ACHN (cell line): ENCODE measurements at places on chromosomes 16 and 17.

DNA sequence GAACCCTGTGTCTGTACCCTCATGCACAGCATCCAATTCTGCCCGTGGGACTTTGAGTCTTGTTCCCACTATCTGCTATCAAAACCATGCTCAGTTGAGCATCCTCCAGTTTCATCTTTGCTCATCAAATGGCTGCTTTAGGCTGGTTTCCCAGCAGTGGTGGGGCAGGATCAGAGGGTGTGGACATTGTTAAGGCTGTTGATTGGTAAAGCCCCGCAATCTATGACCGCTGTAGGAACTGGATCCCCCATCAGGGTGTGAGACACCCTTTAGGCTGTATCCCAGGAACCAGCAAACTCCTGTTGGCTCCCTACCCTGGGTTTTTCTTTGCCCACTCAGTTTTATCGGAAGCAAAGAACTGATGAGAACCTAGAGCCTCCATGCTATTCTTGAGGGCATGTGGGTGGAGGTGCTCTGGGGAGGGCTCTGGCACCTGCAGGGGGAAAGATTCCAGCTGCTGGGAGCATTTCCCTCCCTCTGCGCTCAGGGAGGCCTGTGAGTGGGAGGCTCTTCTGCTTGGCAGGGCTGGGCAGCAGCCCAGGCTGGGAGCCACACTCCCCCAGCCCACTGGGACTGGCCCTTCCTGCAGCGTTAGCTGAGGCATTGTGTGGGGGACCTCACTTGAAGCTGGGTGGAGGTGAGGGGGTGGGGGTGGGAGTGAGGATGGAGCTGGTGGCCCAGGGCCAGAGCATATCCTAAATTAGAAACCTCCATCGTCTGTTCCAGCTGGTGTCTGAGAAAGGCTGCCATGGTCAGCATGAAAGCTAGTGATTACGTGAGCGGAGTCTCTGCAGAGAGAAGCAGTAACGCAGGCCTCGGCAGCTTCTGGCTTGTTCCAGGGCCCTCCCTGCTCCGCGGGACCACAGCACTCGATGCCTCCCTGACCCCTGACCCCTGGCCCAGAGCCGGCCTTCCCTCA is 160.6 kb downstream of the IRF8 start:
- DNase-seq, result no peak

DNA sequence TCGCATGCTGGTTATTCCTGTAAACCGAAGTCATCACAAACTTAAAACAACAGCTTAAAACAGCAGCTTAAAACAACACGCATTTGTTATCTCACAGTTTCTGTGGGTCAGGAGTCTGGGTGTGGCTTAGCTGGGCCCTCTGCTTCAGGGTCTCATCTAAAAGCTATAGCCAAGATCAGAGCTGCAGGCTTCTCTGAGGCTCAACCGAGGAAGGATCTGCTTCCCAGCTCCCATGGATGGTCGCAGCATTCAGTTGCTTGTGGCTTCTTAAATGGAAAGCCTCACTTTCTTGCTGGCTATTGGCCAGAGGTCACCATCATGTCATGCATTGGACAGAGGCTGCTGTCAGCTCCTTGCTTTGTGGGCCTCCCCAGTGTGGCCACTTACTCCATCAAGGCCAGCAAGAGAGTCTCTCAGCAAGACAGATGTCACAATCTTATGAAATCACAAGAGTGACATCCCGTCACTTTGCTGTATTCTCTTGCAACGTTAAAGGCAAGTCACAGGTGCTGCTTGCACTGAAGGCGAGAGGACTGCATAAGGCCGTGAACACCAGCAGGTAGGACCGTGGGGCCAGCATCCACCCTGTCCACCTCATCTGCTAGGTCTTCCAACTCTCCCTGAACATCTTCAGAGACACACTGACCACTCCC is 117.9 kb upstream of the TNRC6C start:
- no peak for DNase-seq

DNA sequence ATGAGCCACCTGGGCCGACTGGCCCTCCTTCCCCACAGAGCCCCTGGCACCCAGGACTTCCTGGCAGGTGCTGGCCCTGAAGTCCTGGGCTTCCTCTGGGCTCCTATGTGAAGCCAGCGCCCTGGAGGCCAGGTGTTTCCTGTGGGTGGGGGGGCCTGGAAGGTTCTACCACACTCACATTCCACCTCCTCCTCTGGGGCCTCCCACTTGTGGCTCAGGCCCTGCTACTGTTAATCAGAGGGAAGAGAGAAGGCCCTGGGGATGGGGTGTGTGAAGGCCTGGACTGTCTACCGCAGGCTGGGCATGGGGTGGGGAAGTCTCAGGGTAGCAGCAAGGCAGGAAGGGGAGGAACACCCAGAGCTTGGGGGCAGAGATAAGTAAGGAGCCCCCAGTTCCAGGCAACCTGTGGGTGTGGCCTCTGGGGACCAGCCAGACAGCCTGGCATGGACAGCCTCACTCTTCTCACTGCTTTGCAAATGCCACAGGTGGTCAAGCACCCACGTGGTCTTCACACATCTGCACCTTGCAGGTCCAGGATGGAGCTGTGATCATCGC is 111.9 kb upstream of the TNRC6C start:
- DNase-seq, result no peak

DNA sequence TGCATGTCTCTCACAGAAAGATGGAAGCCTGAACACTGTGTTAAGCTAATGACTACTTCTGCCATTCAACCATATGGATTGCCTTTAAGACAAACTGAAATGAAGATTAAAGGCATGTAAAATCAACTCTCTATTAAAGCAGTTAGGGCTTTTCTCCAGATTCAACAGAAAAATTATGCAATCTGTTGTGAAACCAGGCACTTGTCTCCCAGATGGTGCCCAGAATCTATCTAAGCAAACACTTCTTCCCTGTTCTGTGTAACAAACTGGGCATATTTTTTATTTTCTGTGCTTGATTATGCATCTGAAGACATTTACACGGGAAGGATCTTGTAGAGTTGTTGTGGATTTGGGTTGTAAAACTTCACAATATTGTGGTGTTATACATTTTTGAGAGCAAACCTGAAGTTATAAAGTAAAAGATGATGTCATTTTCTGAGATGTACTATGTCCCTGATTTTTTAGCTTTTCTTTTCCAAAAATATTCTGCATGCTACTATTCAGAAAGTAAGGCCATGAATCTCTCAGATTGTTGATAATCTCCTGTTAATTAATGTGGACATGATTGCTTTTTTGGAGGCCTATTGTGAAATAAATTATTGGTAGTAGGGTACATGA is 1550.3 kb downstream of the CDH8 start:
- no peak for DNase-seq

DNA sequence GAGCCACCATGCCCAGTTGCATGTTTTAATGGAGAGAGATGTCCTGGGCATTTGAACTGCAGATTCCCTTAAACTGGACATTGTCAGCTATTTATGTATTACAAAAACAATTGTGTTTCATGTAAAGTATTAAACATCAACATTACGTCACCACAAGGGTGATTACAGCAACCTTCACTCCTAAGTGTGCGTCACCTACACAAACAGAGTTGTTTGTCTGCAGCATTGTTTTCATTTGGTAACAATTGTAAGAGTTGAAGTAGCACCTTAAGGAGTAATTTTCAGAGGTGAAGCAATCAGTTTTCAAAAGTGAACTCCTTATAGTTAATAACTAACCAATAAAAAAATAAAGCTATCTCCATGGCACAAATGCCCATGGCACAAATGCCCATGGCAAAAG is 271.4 kb downstream of the IRX3 start:
- no peak for DNase-seq

DNA sequence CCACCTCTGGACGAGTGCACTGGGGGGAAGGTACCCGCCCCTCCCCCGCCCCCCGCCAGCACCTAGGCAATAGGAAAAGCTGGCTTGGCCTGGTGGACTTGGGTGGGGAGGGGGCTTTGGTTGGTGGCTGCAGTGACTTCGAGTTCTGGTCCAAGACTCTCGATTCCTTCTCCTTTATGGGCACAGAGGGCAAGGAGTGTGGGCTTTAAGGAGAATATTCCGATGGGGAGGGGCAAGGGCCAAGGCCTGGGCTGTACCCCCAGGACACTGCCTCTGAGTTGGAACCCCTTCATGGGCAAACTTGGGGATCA is 409 bp downstream of the ACSF2 start:
- no peak for DNase-seq

- no peak for DNase-seq
These were observed 20.6 kb downstream of the RTN4RL1 start for GRCh38 chr17:2004435-2004952.

- DNase-seq, result no peak
These were observed 35.4 kb upstream of the GAN start for GRCh38 chr16:81279392-81279791.

- DNase-seq, result no peak
These were observed 115.2 kb upstream of the CNTNAP4 start for GRCh38 chr16:76162046-76162445.

DNA sequence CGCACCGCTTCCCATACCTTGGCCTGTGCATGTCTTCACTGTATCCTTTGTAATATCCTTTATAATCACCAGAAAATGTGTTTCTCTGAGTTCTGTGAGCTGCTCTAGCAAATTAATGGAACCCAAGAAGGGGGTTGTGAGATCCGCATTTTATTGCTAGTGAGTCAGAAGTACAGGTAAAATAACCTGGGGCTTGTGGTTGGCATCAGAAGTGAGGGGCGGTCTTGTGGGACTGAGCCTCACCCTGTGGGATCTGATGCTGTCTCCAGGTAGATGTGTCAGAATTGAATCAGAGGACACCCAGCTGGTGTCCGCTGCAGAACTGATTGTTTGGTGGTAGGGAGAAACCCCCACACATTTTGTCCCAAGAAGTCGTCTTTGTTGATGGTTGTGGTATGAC is 382.4 kb downstream of the SNX29 start:
- no peak for DNase-seq

DNA sequence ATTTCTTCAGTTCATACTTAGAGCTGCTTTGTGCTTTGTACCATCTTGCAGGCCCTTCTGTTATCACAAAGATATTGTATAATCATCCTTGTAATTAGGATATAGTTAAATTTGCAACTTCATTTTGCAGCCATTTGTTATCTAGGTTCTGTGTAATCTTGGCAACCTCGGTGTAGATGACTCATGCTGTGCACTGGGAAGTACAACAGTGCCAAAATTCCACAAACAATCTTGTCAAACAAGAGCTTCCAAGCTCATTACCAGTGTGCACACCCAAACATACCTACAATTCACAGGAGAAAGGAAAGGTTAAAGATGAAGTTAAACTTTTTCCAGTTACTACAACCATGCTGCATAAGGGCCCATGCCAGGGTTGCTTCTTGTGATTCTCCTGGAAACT is 1231.8 kb downstream of the CDH11 start:
- DNase-seq, result no peak

- DNase-seq, result no peak
These were observed 16.4 kb downstream of the NF1 start for GRCh38 chr17:31111183-31111582.

DNA sequence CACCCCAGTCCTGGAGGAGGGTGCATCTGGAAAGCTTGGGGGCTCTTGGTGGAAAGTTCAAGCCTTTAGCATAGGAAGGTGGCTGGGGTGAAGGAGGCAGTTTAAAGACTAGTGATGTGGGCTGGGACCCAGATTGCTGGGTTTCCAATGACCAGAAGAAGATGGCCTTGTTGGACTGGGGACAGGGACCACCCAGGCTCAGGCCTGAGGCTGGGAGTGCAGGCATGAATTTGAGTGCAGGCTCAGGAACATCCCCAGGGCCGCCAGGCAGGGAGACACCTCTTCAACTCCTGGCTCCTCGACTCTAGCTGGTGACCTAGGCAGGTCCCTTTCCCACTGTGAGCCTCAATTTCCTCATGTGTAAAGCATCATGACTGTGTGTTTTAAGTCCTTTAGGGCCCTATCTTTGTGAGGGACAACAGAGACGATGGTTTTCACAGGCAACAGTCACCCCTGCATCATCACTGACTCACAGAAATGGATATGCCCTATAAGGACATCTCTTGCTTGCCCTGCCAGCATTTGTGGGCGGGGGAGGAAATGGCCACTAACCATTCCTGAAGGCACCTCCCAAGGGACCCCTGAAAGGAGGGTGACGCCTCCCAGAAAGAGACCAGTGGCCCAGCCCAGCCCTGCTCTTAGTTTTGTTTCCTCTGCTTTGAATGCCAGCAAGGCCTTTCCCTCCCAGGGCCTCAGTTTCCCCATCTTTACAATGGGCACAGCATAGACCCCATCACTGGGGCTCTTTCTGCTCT is 11.1 kb downstream of the NLRC5 start:
- DNase-seq, result peak; percentile 32

GRCh38 chr16:1472974-1473373 is 1.9 kb downstream of the CLCN7 start:
- no peak for DNase-seq

DNA sequence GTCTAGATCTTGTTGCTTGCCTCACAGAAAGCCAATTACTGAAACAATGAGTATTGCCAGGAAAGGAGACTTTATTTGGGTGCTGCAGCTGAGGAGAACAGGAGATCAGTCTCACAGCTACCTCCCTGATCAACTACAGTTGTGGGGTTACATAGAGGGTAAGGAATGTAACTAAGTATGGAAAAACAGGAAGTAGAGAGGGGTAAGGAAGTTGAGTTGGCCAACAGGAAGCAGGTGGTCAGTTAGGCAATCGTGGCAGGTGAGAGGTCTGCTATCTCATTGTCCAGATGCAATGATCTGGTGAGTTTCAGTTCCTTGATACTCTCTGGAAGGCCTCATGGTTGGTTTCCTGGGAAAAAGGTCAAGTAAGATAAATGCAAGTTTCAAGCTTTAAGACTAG is 333.1 kb upstream of the GOT2 start:
- no peak for DNase-seq

- DNase-seq, result peak; percentile 66
These were observed 722 bp upstream of the SLC38A10 start for GRCh38 chr17:81295676-81296381.

- DNase-seq, result no peak
These were observed 24.7 kb upstream of the CIITA start for GRCh38 chr16:10852286-10852685.

DNA sequence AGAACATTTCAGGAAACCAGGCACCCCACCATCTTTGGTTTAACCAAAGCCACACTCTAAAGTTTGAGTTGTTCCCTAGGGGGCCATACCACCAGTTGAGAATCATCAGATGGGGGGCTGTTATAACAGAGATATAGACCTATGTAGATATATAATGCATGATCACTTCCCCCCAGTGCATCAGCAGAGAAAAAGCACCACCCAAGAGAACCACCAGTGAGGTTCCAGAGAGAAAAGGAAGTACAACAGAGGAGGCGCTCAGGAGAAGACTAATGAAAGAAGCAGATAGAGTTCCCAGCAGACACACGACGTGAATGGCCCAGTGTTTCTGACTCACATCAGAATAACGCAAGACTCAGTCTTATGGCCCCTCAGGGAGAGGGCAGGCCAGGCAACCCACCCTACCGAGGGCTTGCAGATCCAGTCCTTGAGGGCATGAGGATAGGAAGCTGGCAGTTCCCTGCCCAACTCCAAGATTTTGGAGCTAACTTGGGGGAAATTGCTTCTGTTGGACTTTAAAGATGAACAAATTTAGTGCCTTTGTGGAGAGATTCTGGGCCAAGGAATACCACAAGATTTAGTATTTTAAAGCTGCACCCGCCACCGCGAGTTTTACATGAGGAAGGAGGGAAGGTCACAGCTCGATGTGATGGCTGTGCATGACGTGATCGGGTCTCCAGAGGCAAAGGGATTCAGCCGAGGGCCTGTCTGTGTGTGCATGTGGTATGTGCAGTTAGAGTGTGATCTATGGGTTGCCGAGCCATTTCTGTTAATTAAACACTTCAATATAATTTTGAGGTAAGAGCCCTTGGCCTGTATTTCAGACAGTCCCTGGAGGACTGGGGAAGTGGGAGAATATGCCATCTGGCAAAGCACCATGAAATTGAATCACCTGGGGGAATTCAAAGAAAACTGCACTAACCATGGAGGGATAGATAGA is 53.1 kb downstream of the AIPL1 start:
- no peak for DNase-seq
